ENCODE measurements at places on chromosomes 6 and 20.
A peak's percentile ranks its signal among the peaks of the same experiment; 100 is the strongest.

GRCh38 chr20:33526769-33527168 is 36.9 kb downstream of the CBFA2T2 start:
- DNase-seq = no peak

DNA sequence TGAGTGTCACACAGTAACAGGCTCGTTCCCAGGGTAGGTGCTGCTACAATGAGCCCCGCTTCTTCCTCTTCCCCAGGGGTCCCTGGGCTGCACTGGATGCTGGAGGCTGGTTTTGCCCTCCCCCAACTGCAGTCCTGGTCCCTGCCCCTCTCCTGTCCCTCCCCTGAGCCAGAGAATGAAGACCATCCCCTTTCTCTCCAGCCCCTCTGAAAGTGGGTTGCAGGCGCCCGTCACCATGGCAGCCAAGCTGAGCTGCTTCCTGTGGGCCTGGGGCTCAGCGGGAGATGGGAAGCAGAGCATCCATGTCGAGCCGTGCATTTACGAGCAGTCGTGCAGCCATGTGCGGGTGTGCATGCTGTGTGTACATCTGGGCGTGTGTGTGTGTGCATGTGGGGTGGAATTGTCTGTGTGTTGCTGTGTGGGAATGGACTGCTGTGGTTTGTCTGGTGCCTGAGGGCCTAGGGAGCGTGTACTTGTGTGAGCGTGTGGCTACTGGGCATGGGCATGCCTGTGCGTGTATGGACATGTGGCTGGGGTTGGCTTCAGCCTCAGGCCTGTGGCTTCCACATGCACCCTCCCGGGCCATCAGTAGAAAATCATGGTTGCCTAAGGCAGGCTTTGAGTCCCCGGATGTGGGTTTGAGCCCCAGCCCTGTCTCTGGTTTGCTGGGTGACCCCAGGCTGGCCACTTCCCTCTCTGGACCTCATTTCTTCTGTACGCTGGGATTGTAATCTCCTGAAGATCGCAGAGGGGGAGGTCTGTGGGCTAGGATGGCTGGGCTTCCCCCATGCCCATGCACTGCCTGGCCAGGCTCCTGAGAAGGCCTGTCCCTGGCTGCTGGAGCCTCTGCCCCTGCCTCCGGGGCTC is 48.8 kb downstream of the SRC start:
- no peak for DNase-seq

- no peak for DNase-seq
Observed at GRCh38 chr6:33682341-33682740, 29.2 kb downstream of the UQCC2 start.

- no peak for DNase-seq
Observed at GRCh38 chr20:29743101-29743931, 1514.1 kb upstream of the DEFB115 start.

- peak; percentile 74 for DNase-seq
Observed at GRCh38 chr20:32518593-32519380, 66.3 kb downstream of the NOL4L start.

GRCh38 chr20:63062188-63063140 is 55.7 kb upstream of the BHLHE23 start:
- no peak for DNase-seq

- DNase-seq = no peak
Observed at GRCh38 chr6:141321493-141322347, 811.0 kb upstream of the GJE1 start.

GRCh38 chr6:149900620-149901443 is 2.9 kb upstream of the RAET1E start:
- no peak for DNase-seq

GRCh38 chr6:24606200-24606930 is 39.6 kb downstream of the KIAA0319 start:
- DNase-seq = no peak

DNA sequence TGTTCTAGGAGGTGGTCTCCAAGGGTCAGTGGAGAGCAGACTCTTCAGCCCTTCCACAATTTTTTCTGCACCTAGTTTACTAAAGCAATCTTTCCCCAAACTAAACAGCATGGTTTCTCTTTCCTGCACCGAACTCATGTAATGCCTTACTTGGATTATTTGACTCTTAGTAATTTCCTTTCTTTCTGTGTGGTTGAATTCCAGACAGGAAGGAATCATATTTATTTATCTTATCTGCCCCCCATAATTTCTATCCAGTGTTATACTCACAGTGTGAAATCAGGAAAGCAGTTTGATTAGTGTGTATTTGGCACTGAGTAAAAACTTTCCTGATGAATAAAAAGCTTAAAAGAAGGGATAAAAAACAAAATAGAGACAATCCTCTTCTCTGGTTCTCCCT is 140.3 kb upstream of the STMND1 start:
- DNase-seq = no peak

DNA sequence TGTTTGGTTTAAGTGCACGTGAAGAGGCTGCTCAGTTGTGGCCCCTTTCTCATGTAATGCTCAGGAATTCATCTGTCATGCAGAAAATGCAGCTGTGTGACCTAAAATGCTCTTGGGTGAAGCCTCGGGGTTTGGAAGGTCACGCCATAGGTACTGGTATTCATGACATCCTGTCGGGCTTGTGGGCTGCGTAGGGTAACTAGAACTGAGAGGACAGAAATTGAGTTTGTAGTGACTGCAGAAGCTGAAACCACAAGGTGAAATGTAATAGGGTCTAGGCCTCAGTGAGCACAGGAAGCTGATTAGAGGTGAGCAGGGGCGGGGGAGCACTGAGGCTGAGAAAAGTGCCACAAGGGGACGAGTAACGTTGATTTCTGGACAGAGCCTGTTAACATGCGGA is 128.8 kb downstream of the SOBP start:
- no peak for DNase-seq

DNA sequence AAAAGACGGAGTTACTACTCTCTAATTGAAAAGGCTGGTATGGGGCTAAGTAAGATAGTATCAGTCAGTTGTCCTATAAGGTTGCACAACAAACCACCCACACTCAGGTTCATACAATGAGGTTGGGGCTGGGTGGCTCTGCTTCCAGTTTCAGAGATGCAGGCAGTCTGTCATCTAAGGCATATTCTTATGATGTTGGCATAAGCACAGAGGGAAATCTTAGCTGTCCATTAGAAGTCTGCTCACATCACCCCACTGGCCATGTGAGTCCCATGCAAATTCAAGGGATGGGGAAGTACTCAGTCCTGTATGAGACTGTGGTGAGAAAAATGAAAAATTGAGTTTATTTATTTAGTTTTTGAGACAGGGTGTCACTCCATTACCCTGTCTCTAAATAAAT is 118.6 kb downstream of the LAMP5 start:
- DNase-seq = no peak

GRCh38 chr6:15441215-15441868 is 195.5 kb downstream of the JARID2 start:
- no peak for DNase-seq

- no peak for DNase-seq
Observed at GRCh38 chr20:270517-270916, 13.0 kb downstream of the DEFB132 start.

- DNase-seq = no peak
Observed at GRCh38 chr6:33823806-33824205, 20.0 kb upstream of the MLN start.

DNA sequence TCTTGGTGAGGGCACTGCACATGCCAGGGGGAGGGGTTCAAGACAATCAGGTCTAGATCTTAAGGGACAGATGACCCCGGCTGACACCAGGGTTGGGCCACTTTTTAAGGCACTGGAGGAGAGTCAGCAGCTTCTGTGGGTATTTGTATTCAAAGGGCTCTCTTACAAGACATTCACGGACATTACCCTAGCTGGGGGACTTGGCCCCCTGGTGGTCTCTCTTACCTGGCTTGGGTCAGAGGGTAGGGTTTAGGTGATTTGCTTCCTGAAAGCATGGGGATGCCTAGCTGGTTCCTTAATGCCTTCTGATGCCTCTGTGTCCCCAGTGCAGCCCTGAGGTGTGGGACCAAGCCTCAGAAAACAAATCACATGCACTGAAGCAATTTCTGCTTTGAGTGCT is 354.7 kb downstream of the CDC5L start:
- DNase-seq = no peak

DNA sequence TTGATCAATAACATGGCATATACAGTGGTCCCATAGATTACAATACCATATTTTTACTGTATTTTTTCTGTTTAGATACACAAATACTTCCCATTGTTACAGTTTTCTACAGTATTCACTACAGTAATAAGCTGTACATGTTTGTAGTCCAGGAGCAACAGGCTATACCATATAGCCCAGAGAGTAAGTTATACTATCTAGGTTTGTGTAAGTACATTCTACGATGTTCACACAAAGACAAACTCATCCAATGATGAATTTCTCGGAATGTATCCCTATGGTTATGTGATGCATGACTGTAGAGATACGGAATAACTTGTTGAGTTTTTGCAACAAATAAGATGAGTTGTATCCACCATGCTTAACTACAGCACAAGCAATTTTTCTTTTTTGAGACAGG is 3.6 kb upstream of the MYO6 start:
- no peak for DNase-seq

GRCh38 chr6:12331951-12332749 is 42.0 kb downstream of the EDN1 start:
- no peak for DNase-seq

- DNase-seq = no peak
Observed at GRCh38 chr6:2948228-2949025, 22.9 kb downstream of the SERPINB6 start.

DNA sequence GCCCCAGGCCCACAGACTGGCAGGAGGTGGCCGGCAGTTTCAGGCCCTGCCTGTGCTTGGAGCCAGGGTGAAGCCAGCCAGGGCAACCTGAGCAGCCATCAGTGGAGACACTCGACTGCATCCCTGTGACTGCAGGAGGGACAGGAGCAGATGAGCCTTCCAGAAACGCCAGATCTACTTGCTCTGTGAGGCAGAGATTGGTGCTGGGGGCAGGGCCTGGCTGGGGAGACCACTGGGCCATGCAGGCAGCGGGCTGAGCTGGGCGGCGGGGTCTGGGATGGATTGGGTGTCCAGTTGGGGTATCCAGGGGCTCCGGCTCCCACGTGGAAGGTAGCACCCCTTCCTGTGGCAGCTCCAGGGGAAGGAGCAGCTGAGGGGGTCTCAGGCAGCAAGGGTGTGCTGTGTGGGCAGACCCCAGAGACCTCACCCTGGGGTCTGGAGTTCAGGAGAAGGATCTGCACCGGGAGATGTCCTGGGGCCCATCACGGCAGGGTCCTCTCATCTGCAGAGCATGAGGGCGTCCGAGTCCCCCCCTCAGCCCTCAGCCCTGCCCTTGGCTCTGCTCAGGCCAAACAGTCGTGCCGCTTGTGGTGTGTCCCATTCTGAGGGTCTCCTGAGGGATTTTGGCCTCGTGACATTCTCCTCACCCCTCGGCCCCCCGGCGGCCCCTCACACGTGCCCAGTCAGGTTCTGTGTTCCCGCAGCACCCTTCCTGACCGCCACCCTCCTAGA is 334.9 kb downstream of the TAF4 start:
- DNase-seq = no peak

DNA sequence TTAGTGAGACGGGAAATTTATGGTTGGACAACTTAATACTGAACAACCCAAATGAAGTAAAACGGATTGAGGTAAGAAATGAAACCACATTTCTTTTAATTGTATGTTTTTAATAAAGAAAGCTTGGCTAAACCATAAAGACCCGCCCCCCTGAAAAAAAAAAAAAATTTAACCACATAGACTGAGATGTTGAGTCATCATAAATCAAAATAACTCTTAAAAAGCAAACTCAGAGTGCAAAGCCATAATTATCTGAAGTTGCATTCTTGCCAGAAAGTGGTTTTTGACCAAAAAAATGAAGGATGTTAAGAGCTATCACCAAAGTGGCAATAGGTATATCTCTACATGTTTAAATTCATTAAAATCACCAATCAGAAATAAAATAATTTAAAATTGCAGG is 101.8 kb upstream of the COL21A1 start:
- DNase-seq = no peak

- DNase-seq = no peak
Observed at GRCh38 chr6:69926745-69927144, 60.4 kb downstream of the COL19A1 start.

DNA sequence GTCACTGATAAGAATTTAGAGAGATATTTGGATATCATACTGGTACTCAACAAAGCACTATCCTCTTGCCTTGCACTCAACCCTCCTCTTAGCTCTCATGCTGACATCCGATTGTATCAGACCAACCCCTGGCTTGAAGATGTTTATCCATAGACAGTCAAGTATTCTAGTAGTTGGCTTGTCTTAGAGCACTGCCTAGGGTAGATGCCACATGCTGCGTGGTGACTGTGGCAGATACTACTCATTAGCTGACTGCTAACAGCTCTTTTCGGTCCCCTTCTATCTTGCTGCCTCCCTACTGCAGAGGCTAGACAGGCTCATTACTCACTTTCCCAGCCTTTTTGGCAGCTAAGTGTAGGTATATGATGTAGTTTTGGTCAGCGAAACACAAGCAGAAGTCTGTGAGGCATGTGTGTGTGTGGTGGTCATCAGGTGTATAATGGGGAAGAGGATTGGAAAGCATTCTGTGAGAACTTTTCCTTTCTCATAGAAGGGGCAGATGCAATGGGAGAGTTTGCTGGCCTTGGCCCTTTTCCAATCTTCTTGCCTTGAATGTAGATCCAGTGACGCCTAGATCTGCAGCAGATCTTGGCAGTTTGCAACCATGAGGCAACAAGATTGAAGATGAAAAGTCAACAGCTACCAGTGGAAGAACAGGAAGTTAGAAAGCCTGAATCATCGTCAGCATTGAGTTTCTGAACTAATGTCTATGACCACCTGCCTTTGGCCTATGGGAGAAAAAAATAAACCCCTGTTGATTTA is 4.4 kb upstream of the IFNGR1 start:
- DNase-seq = no peak

GRCh38 chr6:64750910-64751309 is 956.1 kb downstream of the EYS start:
- no peak for DNase-seq

GRCh38 chr20:2255926-2256531 is 39.8 kb upstream of the TGM3 start:
- DNase-seq = no peak

- no peak for DNase-seq
Observed at GRCh38 chr20:32988008-32988407, 16.2 kb downstream of the SUN5 start.

GRCh38 chr6:5680095-5680494 is 326.6 kb downstream of the NRN1 start:
- no peak for DNase-seq

GRCh38 chr20:1933465-1933870 is 38.3 kb downstream of the SIRPA start:
- DNase-seq = no peak

GRCh38 chr6:163531122-163531521 is 116.6 kb downstream of the QKI start:
- DNase-seq = peak; percentile 82

DNA sequence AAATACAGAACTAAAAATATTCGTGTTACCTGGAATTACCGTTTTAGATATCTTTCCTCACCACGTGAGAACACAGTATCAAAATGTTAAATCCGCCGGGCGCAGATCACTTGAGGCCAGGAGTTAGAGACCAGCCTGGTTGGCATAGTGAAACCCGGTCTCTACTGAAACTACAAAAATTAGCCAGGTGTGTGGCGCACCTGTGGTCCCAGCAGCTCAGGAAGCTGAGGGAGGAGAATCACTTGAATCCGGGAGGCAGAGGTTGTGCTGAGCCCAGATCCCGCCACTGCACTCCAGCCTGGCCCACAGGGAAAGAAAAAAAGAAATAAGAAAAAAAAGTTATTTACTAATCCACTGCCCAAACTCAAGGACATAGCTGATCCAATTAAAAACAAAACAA is 4.8 kb upstream of the DDX43 start:
- DNase-seq = no peak

GRCh38 chr6:10659699-10660348 is 34.6 kb downstream of the C6orf52 start:
- no peak for DNase-seq

All from posterior cingulate gyrus (tissue), 11 donors.